ENCODE measurements at places on chromosomes 12 and 14.

GRCh38 chr14:44099743-44100488 is 407.2 kb downstream of the FSCB start:
- DNase-seq = no peak

GRCh38 chr12:104460973-104461698 is 4.4 kb downstream of the CHST11 start:
- DNase-seq = peak; percentile 76

DNA sequence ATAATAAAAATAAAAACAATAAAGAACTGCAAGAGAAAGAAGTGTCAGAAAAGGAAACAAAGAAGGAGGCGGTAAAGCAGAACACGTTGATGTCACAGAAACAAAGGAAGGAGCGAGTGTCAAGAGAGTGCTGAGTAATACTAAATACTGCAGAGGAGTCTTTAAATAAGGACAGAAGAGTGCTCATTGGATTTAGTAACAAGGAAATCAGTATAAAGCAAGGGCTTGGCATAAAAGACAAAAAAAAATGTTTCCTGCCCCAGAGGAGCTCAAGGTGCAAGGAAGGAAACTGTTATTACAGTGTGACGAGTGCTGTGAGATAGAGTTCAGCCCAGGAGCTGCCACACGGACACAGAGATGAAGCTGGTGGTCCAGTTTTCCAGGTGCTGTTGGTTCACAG is 8.4 kb upstream of the TUBA1A start:
- DNase-seq = no peak

DNA sequence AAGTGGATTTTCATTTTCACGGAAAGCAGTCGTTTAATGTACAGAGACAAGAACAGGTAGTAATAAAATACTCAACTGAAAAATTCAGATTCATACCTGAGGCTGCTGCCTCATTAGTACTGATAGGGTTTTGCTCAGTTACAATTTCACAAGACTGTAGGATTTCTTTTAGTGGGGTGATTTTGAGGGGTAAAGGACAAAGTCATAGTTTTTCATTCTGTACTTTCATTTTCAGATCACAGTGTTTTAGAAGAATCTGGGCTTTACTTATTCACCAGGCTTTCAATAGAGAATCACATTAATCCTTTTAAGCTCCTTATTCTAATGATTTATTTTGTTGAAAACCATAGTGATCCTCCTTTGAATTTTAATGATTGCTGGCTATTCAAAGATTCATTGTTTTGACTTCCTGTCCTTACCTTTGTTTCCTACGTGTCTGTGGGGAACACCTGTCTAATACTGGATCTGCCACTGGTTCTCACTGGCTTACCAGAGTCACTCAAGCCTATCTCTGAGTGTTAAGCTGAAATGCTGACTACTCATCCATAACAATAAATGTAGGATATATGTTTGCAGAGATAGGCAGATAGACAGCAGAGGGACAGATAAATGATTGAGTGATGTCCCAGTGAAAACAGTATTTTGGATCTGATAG is 243.8 kb upstream of the NPAS3 start:
- DNase-seq = no peak
